Activated CD8-positive, alpha-beta T cell treated with anti-CD3 and anti-CD28 coated beads, Interleukin-2, amount 10 ng/mL, durations not matched to agents 7 days and 5 days (primary cell): ENCODE measurements at places on chromosomes 6 and 20. TPM values are rescaled to one million over a fixed set of nuclear protein-coding genes. Genes with fewer than 3 reads are reported as not detected.
A peak's percentile ranks its signal among the peaks of the same experiment; 100 is the strongest.

DST gene
- total RNA-seq: 0.79 TPM

SNAI1 gene
- total RNA-seq: 0.47 TPM

PTCHD4 gene
- total RNA-seq: not detected

RIPOR2 gene
- 154 TPM for total RNA-seq

ARMH2 gene
- 0.97 TPM for total RNA-seq

HRH3 gene
- not detected for total RNA-seq

DNAH8 gene
- total RNA-seq: not detected

SCUBE3 gene
- 0.03 TPM for total RNA-seq

MSH5 gene
- 64.8 TPM for total RNA-seq

BNIP5 gene
- not detected for total RNA-seq

ADGRF1 gene
- not detected for total RNA-seq

BMP2 gene
- not detected for total RNA-seq

RWDD2A gene
- total RNA-seq: 0.87 TPM

GRCh38 chr6:19569563-19569962 is 267.6 kb upstream of the ID4 start:
- no peaks in the 10 kb centered on the region for H3K36me3 ChIP-seq
- no peak overlapping the region for H3K4me3 ChIP-seq
- no peaks in the 10 kb centered on the region for H3K27me3 ChIP-seq
- no peak for DNase-seq
- H3K27ac ChIP-seq: no peak overlapping the region

- H3K27ac ChIP-seq: no peak overlapping the region
Measured at GRCh38 chr6:20217324-20217855, 5.1 kb upstream of the MBOAT1 start.

DNA sequence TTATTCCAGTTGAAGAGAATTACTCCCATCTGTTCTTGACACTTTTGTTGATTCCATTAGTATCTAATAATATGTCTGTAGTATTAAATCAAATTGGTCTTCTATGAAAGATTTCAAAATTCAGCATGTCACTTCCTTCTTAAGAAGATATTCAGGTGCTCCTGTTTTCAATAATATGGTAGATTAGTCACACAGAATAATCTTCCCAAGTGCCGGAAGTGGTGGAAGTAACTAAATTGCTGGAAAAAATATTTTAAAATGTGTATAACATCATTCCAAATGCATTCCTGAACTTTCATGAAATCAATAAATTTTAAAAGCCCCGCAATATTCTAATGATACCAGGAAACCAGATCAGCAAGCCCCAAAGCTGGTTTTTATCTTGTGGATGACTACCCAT is 281.3 kb downstream of the EPM2A start:
- no peaks in the 10 kb centered on the region for H3K4me1 ChIP-seq
- DNase-seq: no peak
- H3K27me3 ChIP-seq: no peaks in the 10 kb centered on the region
- no peaks in the 10 kb centered on the region for H3K36me3 ChIP-seq
- H3K4me3 ChIP-seq: no peak overlapping the region
- H3K27ac ChIP-seq: no peak overlapping the region

GRCh38 chr6:40440053-40440452 is 147.1 kb downstream of the LRFN2 start:
- no peaks in the 10 kb centered on the region for H3K36me3 ChIP-seq
- no peak overlapping the region for H3K4me3 ChIP-seq
- no peak overlapping the region for H3K27ac ChIP-seq
- no peak for DNase-seq

- peak; percentile 20 for DNase-seq
- peaks cover 70% of the 10 kb centered on the region for H3K36me3 ChIP-seq
- no peak overlapping the region for H3K27ac ChIP-seq
- H3K27me3 ChIP-seq: no peaks in the 10 kb centered on the region
- no peak overlapping the region for H3K4me3 ChIP-seq
Measured at GRCh38 chr6:487956-488355, 96.4 kb downstream of the IRF4 start.

- peaks cover 6% of the 10 kb centered on the region for H3K4me1 ChIP-seq
- peaks cover 2% of the 10 kb centered on the region for H3K36me3 ChIP-seq
- DNase-seq: no peak
Measured at GRCh38 chr20:48932375-48932941, 10.9 kb downstream of the ARFGEF2 start.

DNA sequence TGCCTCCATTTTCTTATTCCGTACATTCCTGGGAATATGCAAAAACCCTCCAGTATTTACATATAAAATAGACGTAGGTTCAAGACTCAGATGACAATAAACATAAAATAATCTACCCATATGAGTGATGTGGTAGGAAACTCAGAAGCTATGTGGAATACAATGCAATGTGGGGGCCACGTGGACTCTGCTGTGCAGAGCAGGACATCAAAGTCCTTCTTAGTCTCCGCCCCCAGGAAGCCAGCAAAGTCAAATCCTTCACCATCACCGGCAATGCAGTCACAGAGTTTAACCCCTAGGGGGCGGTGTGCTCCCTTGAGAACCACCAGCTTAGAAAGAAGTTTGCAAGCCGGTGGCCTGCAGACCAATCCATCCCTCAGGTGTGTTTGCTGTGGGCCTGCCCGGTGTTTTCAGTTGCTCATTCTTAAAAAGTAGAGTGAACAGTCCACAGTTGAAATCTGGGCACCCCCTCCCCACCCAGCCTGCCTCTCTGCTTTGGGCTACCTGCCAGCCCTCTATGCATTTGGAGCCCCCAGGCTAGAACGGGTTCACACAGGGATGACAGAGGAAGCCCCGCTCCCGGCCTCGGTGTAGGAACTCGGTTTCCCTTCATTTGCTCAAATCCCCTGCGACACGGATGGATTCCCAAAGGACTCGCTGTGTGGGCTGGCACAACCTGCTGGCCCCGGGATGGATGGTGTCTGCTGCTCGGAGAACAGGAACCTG is 59.9 kb downstream of the SULF2 start:
- no peak overlapping the region for H3K4me3 ChIP-seq
- H3K36me3 ChIP-seq: peaks cover 7% of the 10 kb centered on the region
- peaks cover 58% of the 10 kb centered on the region for H3K4me1 ChIP-seq
- H3K27ac ChIP-seq: peak overlapping the region; percentile 73

DNA sequence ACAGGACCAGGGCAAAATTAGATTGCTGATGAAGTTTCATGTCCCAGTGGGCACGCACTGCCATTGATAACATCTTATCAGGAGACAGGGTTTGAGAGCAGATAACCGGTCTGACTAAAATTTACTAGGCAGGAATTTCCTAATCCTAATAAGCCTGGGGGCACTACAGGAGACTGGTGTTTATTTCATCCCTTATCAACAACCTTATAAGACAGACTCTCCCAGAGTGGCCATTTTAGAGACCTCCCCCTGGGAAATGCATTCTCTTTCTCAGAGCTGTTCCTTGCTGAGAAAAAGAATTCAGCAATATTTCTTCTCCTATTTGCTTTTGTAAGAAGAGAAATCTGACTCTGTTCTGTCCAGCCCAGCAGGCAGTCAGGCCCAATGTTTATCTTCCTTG is 423.4 kb upstream of the IMPG1 start:
- H3K4me1 ChIP-seq: no peaks in the 10 kb centered on the region
- no peak for DNase-seq
- H3K27me3 ChIP-seq: no peaks in the 10 kb centered on the region
- no peak overlapping the region for H3K4me3 ChIP-seq
- H3K36me3 ChIP-seq: no peaks in the 10 kb centered on the region

DNA sequence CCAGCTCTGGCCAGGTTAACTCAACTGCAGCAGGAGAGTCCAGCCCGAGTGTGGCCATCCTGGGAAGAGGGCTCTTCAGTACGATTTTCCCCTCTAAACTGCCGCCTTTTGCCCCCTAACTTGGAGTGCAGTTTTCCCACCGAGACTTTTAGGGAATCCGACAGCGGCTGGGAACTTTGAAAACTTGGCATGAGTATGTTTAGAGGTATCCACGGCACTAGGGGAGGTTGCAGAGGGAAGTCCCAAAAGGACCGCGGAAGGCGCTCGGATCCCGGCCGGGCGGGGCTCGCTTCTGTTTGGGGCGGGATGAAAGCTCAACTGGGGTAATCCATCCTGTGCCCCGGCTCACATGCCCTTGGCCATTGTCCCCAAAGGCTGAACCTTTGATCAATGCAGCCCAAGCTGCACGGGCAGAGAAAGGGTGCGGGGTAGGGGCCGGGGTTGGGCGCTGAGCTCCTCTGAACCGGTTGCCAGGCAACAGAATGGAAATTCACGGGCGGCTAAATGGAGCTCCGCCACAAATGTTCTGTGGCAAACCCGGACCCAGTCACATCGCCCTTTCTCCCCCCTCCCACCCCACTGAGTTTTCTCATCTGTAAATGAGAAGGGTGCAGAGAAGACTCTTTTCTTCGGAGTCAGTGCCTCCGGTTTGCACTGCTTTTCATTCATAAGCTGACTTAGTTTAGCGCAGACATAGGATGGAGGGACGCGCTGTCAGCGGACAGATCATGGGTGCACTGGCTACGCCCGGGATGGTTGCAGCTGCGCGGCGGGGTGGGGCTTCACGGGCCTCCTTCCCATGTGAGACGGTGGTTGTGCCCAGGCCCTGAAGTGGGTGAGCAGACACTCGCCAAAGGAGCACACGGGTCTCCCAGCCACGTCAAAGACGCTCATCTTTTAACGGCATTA is 2.3 kb downstream of the BMP6 start:
- peak overlapping the region; percentile 55 for H3K27ac ChIP-seq
- H3K36me3 ChIP-seq: no peaks in the 10 kb centered on the region
- H3K4me3 ChIP-seq: peak overlapping the region; percentile 40

DNA sequence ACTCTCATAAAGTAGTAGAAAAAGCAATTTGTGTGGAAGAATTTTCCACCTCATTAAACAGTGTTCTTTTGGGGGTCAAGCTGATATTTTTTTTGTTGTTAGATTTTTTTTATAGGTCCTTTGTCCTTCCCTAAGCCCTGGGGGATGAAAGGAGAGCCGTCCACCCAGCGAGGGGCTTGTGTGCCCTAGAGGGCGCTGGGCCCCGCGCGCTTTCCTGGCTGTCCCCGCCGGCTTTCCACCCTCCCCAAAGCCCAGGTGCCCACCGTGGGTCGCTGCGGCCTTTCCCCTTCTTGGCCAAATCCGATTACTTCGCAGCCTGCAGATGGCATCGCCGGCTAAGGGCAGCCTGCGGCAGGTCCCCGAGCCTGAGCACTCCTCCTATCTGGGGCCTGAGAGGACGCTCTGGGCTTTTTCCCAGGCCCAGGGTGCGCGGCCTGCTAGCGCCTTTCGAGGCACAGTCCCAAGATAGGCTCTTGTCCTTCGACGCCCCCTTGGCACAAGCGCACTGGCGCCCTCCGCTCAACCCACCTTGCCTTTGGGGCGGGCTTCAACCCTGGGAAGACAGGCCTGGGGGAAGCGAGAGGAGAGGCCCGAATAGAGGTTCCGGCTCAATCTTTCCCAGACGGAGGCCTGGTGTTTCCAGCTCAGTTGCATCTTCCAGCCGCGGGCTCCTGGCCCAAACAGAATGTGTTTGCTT is 33.6 kb downstream of the TFAP2A start:
- no peak for DNase-seq
- peaks cover 52% of the 10 kb centered on the region for H3K27me3 ChIP-seq
- peaks cover 11% of the 10 kb centered on the region for H3K36me3 ChIP-seq
- H3K4me1 ChIP-seq: peaks cover 4% of the 10 kb centered on the region
- no peak overlapping the region for H3K4me3 ChIP-seq

- H3K27ac ChIP-seq: peak overlapping the region; percentile 93
- H3K4me3 ChIP-seq: peak overlapping the region; percentile 90
- H3K4me1 ChIP-seq: peaks cover 49% of the 10 kb centered on the region
- DNase-seq: no peak
- H3K36me3 ChIP-seq: peaks cover 39% of the 10 kb centered on the region
- H3K27me3 ChIP-seq: no peaks in the 10 kb centered on the region
Measured at GRCh38 chr6:41073968-41074691, 1.4 kb downstream of the NFYA start.

- no peak overlapping the region for H3K27ac ChIP-seq
- peaks cover 24% of the 10 kb centered on the region for H3K36me3 ChIP-seq
- no peak overlapping the region for H3K4me3 ChIP-seq
Measured at GRCh38 chr6:21064756-21065340, 528.7 kb upstream of the SOX4 start.

DNA sequence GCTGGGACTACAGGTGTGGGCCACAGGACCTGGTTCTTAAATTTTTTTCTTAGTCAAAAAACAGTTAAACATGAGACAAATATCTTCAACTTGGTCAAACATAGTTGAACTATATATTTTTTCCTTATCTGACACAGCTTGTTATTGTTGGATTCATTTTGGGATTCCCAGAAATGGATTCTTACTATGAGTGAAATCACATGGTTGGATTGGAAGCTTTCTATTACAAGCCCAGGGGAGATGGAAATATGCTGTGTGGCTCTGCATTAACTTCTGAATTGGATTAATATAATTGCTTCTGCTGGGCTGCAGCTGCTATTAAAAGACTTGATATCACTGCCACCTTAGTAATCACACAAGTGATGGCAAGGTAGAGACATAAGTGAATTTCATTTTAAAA is 126.4 kb upstream of the DUSP22 start:
- no peak for DNase-seq
- H3K4me3 ChIP-seq: no peak overlapping the region
- H3K36me3 ChIP-seq: no peaks in the 10 kb centered on the region

GRCh38 chr6:155223646-155224451 is 40.0 kb upstream of the CLDN20 start:
- H3K4me1 ChIP-seq: peaks cover 14% of the 10 kb centered on the region
- DNase-seq: peak; percentile 54
- peak overlapping the region; percentile 36 for H3K27ac ChIP-seq
- H3K36me3 ChIP-seq: no peaks in the 10 kb centered on the region
- no peaks in the 10 kb centered on the region for H3K27me3 ChIP-seq

DNA sequence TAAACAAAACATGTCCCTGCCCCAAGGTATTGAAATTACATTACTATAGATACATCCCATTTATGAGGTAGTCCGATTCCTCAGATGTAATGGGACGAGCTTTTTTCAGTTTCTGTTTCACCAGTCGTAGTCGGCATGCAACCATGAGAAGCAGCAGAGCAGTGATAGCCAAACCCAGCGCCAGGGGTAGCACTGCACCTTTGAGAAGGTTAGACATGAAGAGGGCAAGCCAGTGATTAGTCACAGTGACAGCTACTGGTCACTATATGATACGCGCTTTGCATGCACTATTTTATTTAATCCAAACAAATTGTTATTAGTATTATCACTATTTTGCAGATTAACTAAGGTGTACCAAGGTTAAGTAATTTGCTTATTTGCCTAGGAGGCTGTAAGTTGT is 43.7 kb downstream of the LRP11 start:
- peaks cover 6% of the 10 kb centered on the region for H3K27me3 ChIP-seq
- no peak overlapping the region for H3K27ac ChIP-seq
- H3K4me1 ChIP-seq: no peaks in the 10 kb centered on the region

DNA sequence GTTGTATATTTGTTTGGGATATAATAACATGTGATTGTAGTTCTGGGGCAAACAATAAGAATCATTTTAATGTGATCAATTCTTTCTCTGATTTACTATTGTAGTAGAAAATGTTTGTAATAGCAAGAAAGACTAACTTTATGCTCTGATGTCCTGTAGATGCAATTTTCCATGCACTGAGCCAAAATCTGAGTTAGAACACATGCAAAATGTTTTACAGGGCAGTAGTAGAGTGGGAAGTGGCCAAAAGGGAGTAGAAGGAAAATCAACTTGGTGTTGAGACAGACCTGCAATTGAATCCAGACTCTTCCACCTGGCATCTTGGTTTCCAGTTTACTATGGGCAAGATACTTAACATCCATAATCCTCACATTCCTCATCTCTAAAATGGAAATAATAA is 93.5 kb upstream of the BMP5 start:
- H3K27ac ChIP-seq: no peak overlapping the region
- no peak overlapping the region for H3K4me3 ChIP-seq
- no peak for DNase-seq
- no peaks in the 10 kb centered on the region for H3K36me3 ChIP-seq
- H3K4me1 ChIP-seq: no peaks in the 10 kb centered on the region
